SW480 (cell line): ENCODE measurements at places on chromosomes 7 and 10.
A peak's percentile ranks its signal among the peaks of the same experiment; 100 is the strongest.

DNA sequence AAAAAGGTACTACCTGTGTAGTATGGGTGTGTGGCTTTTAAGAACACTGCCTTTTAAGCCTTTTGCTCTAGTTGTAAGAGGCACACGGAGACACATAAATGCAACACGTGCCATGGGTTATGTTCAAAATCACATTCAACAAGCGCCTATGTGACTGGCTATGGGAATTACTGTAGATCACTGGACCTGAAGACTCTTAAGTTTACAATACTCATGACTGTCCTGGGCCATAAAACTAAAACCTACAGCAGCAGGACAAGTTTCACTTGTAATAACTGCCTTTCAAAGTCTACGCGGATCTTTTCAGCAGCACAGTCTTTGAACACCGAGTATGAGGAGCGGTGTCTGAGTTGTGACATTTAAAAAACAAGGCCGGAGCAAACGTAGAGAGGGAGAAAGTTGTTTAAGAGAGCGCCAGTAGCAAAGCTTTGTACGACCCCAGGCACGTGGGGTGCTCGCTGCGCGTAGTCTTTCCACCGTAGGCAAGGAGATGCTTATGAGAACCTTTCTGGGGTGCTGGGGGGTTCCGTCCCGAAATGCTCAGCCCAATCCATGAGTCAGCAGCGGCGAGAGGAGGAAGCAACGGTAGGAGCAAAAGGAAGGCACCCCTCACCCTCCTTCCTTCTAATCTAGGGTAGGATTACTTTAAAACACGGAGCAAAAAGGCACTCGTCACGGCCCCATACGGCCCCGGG, 662 bp downstream of the DNAJC2 start:
- peak; percentile 53 for DNase-seq

GRCh38 chr10:100811261-100811660, 65.9 kb downstream of the PAX2 start:
- no peak for DNase-seq

- DNase-seq, result no peak
Measured at GRCh38 chr7:17405786-17406185, 107.3 kb downstream of the AHR start.

GRCh38 chr10:6135039-6135438, 46.2 kb downstream of the RBM17 start:
- no peak for DNase-seq
